ENCODE measurements at places on chromosomes 1 and 21. TPM values are rescaled to one million over a fixed set of nuclear protein-coding genes. Genes with fewer than 3 reads are reported as not detected.

The FCRL4 gene
- total RNA-seq: not detected

The AMY1C gene
- total RNA-seq: not detected

The INKA2 gene
- total RNA-seq: 6.3 TPM

The GPR25 gene
- total RNA-seq: not detected

The BNIPL gene
- total RNA-seq: under 0.01 TPM

The NUAK2 gene
- 0.81 TPM for total RNA-seq

The LIX1L gene
- total RNA-seq: 18.7 TPM

The GJA8 gene
- not detected for total RNA-seq

The NR0B2 gene
- not detected for total RNA-seq

The PTGFRN gene
- 50.4 TPM for total RNA-seq

The SPRR1B gene
- total RNA-seq: not detected

The GBP4 gene
- total RNA-seq: 2.4 TPM

The LCE2B gene
- not detected for total RNA-seq

The VWA5B1 gene
- not detected for total RNA-seq

The GBP1 gene
- total RNA-seq: 25.5 TPM

The AADACL3 gene
- total RNA-seq: not detected

The ECM1 gene
- total RNA-seq: 0.27 TPM

The SPRR5 gene
- not detected for total RNA-seq

The FNDC10 gene
- total RNA-seq: 0.47 TPM

Measured in endothelial cell of coronary artery (primary cell).